ENCODE measurements at places on chromosomes 2 and 18.

DNA sequence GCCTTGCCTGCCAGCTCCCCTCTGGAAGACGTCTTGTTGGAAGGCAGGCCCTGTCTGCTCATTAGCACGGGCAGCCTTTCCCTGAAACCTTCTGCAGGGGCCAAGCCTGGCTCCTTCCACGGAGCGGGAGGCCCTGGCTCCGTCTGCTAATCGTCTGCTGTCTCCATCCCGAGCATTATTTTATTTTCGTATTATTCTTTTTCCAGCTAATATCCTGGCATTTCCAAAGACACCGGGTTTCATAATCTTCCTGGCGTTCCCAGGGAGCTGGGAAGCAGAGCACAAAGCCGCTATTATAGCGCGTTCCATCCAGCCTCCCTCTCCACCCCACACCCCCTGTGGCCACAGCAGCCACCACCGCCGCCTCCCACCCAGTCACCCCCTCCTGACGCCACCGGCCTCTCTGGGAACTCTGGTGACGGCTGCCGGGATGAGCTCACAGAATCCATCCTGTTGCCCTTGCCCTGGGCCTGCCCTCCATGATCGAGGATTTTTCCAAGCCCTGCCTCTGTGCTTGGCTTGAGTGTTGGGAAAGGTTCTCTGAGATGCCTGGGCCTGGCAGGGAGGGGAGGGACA, 125.5 kb downstream of the DYSF start:
- DNase-seq = no peak

DNA sequence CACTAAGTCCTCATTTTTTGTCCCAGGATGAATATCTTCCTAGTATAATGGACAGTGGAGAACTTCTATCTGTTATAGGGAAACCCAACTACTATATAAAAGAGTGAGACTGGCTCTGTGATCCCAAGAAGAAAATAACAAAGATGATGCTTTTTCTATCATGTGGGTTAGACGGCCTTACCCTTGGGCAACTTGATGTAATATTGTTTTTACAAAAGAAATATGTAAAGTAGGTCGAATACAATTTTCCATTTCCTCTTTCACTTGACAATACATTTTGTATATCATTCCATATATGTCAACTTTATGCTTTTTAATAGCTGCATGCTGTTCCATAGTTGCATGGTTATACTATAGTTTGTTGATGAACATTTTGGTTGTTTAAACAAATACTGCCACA, 87.5 kb upstream of the SESTD1 start:
- no peak for DNase-seq

- no peak for DNase-seq
These were observed 28.4 kb downstream of the CPS1 start for GRCh38 chr2:210584834-210585233.

DNA sequence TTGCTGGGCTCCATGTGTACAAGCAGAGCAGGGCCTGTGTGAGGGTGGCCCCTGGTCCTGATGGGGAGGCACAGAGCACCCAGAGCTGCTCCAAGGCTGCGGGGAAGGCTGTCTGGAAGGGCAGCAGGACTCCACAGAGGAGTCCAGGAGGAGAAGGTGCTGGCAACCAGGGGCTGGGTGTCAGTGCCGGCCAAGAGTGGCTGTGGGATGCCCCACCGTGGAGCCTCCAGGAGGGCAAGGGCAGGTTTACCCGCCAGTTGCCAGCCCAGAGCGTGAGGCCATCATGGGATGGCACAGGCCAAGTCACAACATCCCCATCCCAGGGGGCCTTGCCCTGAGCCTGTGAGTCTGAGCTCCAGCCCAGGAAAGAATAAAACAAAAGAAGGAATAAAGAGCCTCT, 241.8 kb downstream of the NAPG start:
- DNase-seq = no peak

DNA sequence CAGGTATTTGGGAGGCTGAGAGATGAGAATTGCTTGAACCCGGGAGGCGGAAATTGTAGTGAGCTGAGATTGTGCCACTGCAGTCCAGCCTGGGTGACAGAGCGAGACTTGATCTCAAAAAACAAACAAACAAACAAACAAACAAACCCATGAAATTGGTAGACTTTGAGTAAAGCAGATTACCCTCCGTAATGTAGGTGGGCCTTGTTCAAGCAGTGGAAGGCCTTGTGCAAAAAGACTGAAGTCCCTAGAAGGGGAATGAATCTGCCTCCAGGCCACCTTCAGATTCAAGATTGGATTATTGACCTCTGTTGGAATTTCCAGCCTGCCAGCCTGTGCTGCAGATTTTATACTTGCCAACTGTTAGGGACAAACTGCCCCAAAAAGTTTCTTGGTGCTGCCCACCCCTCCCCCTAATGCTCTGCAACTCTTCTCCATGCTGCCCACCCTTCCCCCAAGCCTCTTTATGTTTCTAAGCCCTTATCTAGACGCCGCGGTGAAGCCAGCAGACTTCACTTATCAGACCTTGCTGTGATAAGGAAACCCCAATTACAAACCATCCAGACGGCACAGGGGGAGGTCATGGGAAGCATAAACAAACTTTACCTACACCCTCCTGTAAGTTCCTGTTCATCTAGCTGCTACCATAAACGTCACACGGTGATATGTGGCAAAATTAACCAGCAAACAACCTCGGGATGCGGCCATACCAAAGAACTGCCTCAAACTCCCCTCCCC, 17.0 kb downstream of the CYP27A1 start:
- DNase-seq = no peak

GRCh38 chr2:190659553-190659952, 10.7 kb downstream of the NAB1 start:
- DNase-seq = no peak

- no peak for DNase-seq
These were observed 5.1 kb upstream of the MIB1 start for GRCh38 chr18:21735452-21736015.

DNA sequence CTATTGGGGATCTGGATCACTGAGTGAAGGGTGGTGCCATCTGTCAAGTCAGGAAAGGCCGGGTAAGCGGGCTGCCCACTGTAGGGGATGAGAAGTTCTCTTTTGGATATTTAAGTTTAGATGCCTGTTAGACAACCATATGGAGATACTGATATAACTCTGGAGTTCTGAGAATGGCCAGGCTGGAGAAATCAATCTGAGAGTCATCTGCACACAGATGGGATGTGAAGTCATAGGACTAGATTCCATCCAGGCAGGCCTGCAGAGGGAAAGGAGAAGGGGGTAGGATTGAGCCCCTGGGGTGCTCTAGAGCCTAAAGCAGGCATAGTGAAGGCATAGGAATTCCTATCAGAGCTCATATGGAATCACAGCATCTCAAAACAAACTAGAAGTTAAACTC, 30.1 kb downstream of the SPRED2 start:
- peak; percentile 6 for DNase-seq

DNA sequence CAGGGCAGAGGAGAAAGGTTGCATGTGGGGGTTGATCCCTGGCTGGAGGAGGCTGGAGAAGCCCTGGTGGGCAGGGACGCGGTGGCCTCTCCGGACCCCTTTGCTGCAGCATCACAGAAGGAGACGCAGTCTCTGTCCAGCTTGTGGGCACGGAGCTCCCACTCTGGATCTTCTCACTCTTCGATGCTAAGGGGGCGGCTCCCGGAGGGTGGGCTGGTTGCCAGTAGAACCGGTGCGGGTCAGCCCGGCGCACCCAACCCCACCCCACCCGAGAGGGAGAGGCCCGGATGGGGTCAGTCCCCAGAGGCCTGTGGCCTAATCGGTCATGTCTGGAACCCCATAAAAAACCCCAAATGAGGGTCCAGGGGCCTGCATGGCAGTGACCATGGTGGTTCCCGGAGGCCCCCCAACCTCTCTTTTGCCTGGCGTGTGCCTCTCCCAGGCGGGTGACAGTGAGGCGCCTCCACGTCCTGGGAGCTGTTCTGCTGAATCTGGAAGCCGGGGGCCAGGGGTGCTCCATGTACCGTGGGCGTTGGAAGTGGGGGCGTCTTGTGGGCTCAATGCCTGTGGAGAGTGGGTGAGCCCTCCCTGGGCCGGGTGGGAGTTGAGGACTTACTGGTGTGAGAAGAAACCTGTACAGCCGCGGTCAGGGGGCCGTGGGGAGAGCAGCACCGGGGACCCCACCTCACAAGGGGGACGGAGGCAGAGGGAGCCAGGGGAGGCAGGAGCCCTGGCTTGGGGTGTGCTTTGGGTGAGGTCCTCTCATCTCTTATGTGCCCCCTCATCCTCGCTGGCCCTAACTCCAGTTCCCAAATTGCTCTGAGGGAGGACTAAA, 79.6 kb downstream of the RTP5 start:
- DNase-seq = no peak

DNA sequence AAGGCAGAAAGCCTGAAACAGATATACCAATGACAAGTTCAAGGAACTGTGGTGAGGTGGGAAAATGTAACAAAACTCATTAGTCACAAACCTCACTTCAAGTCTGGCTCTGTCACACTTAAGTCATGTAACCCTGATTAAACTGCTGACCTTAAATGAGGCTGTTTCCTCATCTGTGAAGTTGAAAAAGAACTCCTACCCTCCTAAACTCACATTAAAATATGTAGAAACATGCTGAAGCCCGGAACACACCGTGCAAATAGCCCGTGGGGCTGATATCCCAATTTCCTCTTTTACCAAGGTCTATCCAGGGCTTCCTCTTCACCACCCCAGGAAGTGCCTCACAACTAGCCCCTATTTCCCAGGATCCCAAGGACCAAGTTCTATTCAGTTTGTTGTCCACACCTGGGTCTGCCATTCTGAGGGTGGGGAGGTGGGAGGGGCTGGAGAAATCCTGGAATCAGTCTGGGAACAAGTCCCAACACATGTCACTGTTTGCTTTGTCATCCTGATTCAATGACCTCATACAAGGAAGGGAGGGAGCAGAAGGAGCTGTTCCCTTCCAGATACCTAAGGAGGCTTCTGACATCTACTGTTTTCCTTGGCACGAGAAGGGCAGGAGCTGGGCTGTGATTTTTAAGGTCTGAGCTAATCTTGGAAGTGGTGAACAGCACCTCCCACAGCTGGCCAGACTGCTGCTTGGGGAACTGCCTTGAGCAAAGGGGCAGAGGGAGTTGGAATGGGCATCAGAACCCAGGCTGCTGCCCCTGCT, 42.3 kb downstream of the SLC4A1AP start:
- no peak for DNase-seq

DNA sequence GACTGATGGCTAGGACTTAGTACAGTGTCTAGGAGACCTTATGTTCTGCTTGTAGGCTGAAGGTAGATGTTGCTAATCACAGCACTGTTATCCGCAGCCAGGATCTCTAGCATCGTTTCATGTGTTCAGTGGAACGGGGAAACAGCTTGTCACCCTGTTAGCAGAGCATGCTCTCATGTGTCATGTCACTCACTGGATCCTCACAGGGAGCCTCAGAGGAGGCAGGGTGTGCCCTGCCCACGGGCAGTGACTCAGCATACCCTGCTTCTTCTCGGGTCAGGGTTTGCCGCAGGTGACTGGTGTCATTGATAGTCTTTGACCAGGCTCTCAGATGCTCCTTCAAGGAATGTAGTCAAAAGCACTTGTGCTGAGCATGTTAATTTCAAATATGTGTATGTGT, 44.4 kb downstream of the RPIA start:
- DNase-seq = no peak

DNA sequence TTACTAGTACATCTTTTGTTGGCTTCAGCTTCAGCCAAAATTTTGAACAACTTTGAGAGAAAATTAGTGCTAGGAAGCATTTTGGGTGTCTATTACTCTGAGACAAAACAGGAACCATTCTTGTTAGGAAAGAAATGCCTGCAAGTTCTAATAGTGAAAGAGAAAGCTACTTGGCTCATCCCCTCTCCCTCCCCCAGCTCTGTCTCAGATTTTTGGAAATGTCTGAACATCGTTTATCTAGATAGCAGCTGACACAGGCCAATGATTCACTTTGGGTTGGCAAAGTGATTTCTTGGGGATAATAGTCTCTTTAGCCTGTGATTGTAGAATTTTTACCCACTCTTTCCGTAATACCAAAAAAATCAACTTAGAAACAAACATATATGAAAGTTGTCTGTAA, 42.3 kb upstream of the PTPRM start:
- DNase-seq = no peak

- DNase-seq = no peak
These were observed 179.9 kb downstream of the RPIA start for GRCh38 chr2:88871336-88871735.

- DNase-seq = no peak
These were observed 117.7 kb downstream of the GREB1L start for GRCh38 chr18:21359746-21360145.

GRCh38 chr2:196117214-196117705, 48.6 kb upstream of the DNAH7 start:
- no peak for DNase-seq

GRCh38 chr2:126863336-126864015, 35.2 kb upstream of the TEX51 start:
- no peak for DNase-seq

- no peak for DNase-seq
These were observed 120.2 kb downstream of the CELF4 start for GRCh38 chr18:37445368-37445767.

DNA sequence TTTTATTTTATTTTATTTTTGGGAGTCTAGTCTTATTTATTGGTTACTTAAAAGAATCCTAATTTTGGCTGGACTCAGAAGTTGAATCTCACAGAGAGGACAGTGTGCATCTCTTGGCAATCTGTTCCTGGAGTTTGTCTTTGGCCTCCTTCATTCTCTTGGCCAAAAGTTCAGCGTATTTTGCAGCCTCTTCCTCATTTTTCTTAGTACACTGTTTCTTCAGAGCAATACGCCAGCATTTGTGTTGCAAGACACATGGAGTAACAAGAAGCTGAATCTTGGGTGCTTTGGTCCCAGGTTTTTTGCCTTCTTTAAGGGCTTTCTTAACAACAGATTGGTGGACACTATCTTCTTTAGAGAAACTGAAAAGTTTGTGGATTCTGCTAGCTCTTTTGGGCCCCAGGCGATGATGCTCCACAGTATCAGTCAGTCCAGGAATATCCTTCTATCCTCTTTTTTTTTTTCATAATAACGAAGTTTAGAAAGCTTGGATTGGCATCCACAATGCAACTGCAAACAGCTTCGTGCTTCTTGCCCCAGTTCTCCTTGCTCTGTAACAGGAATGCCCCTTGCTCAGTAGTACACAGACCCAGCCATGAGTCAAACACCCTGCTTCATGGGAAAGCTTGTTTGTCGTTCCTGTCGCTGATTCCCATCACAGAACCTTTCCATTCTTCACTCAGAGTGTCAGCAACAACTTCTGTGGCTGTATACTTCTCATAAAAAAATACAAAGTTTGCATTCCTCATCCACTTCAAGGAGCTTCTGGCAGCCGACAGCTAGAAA, 34.8 kb upstream of the RFX8 start:
- DNase-seq = no peak

DNA sequence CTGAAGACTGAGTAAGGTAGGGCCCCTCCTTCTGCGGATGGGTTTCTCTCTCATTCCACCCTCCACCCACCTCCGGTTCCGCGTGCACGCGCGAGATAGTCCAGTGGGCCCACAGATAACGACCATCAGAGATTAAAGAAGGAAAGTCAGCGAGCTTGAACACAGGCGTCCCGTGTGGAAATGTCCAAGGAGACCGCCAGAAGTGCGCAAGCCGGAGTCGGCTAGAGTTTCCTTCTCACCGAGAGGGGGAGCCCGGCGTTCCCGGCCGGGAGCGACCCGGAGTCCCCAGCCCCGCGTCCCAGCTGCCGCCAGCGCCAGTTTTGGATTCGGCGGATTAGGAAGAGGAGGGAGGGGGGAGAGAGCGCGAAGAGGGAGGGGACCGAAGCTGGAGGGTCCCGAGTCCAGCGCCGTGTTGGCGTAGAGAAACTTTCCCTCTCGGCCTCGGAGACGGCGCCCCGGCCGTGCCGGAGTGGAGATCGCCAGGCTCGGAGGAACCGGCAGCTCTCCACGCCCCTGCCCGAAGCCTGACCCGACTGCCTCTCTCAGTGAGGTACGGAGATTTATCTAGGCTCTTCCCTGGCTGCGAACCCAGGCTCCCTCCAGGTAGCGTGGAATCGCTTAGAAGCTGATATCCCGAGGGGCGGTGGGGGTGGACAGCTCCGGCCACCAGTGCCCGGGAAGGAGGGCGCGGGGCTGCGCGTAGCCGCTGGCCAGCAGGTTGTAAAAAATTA, at the start of gene GULP1:
GULP1 (plus strand) TSS at position 258 of the 731 bp plus-strand sequence. CDS start 185,829 bp downstream, outside the sequence.
- no peak for DNase-seq
